ENCODE measurements at places on chromosomes 3 and 15.

- DNase-seq, result no peak
Observed at GRCh38 chr3:182979103-182979673, 1.1 kb downstream of the DCUN1D1 start.

DNA sequence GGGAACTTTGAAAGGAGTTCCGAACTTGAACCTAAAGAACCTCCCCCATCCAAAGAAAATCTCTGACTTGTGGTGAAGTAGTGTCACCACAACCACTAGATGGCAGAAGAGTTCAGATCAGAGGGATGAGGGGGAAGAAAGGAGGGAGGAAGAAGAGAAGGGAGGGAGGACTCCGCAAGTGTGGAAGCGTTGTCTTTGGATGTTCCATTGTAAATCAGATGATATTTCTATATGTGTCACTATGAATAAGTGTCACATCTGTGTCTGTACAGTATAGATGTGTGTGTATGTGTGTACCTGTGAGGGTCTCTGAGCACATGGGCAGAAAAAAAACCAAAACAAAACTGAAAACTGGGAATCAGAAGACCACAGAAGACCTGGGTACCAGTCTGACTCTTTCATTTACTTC, 16.9 kb downstream of the SLC24A1 start:
- peak; percentile 34 for DNase-seq

DNA sequence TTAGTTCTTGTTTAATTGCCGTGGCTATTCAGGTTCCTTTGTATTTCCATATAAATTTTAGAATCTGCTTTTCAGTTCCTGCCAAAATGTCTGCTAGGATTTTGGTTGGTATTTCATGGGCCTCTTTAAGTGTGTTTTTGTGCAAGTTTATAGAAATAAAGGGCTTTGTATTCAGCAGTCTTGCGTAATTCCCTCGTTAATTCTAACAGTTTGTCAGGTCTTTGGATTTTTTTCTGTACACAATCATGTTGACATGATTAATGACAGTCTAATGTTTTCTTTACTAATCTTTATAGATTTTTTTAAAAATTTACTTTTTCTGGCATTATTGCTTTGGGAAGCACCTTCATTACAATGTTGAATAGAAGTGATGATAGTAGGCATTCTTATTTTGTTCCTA, 120.9 kb downstream of the NEK11 start:
- DNase-seq, result no peak

DNA sequence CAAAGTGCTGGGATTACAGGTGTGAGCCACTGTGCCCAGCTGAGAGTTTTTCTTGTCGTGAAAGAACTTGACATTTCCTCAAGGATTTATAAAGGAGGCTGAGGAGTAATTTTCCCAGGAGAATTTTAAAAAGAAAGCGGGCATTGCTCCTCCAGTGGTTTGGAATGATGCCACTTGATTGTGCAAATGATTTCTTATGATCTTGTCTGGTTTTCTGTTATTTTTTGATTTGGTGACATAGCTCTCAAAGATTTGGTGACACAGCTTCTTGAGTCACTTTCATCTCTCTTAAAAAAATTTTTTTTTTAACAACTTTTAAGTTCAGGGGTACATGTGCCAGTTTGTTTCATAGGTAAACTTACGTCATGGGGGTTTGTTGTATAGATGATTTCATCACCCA, 24.6 kb upstream of the NFKBIZ start:
- no peak for DNase-seq

- DNase-seq, result no peak
Observed at GRCh38 chr3:175476489-175476888, 617.4 kb downstream of the NAALADL2 start.

DNA sequence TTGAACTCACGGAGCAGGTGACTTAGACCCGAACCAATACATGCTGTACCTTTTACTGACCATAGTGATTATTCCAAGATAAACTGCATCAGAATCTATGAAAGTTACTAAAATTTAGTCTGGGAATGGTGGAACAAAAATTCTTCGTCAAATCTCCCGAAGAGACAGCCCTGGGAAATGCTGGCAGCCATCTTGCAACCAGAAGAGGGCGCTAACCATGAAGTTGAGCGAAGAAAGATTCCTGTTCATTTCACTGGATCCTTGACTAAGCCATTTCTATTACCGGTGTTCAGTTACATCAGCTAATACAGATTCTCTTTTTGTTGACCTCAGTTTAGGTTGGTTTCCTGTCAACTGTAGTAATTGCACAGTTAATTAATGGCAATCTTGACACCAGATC, 199.6 kb downstream of the SLC9A9 start:
- DNase-seq, result no peak

GRCh38 chr3:111434941-111435622, 106.9 kb upstream of the CD96 start:
- DNase-seq, result no peak

DNA sequence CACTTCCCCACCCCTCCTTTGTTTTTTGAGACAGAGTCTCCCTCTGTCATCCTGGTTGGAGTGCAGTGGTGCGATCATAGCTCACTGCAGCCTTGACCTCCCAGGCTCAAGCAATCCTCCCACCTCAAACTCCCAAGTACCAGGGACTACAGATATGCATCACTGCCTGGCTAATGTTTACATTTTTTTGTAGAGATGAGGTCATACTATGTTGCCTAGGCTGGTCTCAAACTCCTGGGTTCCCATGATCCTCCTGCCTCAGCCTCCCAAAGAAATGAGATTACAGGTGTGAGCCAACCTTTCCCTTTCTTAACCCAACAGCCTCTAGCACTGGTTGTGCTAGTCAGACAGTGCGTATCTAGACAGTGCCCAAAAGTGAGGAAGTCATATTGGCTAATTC, 6.4 kb upstream of the GATM start:
- no peak for DNase-seq

DNA sequence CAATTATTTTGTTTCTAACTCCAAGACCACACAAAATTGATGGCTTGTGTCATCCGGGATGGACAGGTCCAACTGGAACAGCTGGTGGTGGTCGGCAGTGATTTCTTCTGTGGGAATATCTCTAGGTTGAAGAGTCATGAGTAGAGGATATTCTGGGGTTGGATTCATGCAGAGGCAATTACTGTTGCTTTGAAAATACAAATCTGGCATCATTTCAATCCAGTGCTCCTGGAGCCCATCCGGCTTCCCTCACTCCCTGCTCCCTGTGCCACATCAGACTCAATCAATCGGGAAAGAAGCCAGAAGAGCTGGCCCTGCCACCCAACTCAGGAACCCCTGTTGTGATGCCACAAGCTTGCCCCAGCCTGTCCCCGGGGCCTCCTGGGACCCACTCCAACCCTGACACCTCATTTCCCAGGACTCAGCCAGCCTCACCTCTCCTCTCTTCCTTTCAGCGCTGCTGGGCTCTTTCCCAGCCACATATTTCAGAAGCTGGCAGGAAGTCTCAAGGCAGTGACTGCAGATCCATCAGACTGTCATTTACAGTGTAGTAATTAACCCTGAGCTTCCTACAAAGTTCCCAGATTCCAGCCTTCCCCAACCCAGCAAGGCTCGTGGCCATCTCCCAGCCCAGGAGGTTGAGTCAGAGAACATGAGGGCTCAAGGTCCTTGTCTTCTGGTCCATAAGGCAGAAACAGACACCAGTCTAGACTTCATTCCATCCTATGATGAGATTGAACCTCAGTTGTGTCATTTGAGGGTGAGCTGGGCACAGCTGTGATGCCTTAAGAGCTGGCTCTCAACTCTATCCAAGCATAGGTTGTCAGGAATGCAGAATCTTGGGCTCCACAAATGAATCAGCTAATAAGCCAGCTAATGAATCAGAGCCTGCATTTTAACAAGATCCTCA, 114.0 kb downstream of the FAM174B start:
- DNase-seq, result no peak

GRCh38 chr3:3666664-3667063, 132.6 kb upstream of the LRRN1 start:
- DNase-seq, result no peak

DNA sequence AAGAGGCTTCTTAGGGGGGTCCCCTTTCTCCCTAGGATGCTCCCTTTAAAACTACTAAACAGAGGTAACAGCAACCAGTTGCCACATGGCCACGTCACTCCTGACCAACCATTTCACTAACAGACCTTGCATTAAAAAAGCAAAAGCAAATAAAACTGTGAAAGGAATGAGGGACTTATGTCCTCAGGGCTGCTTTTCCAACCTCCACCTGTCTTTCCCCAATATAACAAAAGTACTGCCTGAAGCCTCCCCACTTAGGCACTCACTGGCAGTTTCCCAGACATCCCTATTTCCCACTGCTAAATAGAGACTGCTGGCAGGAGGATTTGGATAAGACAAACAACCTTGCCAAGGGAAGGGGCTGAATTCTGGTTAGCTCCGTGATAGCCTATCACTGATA, 130.3 kb downstream of the ATP8B4 start:
- no peak for DNase-seq

GRCh38 chr3:144470666-144471065, 499.0 kb downstream of the DIPK2A start:
- DNase-seq, result no peak
